ENCODE measurements at places on chromosomes 4 and X. TPM values are rescaled to one million over a fixed set of nuclear protein-coding genes. Genes with fewer than 3 reads are reported as not detected.

The SCML1 gene
- total RNA-seq = 5.5 TPM

The LRPAP1 gene
- total RNA-seq = 96.0 TPM

The MUC7 gene
- not detected for total RNA-seq

The PRRG1 gene
- total RNA-seq = 9.1 TPM

The DMRTC1 gene
- not detected for total RNA-seq

The TEX28 gene
- not detected for total RNA-seq
